ENCODE measurements at places on chromosomes 4 and X.

GRCh38 chr4:93444860-93445259 lies 383.7 kb upstream of the ATOH1 start:
- DNase-seq = no peak

DNA sequence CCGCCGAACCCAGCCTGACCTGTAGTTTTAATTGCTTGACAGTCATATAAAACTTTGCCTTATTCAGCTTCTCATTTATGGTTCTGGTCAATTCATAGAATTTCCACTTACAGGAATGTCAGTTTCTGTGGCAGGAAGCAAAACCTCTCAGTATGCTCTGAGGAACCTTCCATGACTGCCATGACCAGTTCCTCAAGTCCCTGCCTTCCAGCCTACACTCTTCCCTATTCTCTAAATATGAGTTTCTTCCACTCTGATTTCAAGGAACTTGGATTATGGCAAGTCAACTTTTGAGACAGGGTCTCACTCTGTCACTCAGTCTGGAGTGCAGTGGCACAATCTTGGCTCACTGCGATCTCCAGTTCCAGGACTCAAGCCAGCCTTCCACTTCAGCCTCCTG lies 26.0 kb upstream of the NSUN7 start:
- no peak for DNase-seq

GRCh38 chr4:44056721-44057151 lies 391.9 kb downstream of the KCTD8 start:
- DNase-seq = no peak

DNA sequence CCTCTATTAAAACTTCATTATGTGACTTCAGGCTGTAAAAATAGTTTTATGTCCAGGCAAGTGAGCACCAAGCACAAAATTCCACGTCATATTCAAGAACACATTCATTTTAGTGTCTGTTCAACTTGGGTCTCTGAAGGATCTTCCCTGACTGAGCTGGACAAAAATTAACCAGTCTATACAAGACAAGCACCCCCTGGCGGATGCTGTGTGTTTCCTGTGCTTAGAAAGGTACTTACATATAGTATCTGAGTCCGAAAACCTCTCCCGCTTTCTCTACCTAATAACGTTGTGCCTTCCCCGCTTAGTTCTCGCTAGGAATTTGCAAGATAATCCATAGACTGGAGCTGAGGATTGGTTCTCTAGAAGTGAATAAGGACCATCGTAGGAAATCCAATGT lies 2214.5 kb upstream of the TENM3 start:
- no peak for DNase-seq

DNA sequence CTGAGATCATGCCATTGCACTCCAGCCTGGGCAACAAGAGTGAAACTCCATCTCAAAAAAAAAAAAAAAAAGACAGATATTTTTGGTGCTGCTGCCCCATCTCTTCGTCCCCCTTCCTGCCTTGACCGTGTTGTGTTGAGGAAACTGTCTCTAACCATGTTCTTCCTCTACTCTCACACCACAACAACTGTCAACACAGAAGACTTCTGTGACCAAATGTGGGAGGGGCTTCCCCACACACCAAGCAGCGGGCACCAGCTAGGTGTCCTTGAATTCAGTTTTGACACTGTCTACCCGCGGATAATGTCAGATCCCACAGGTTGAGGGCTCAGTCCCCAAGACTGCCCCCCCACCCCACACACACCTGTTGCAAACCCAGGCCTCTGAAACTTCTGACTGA lies 104.7 kb upstream of the BCOR start:
- no peak for DNase-seq

- no peak for DNase-seq
Measured at GRCh38 chr4:48620831-48621230, 130.8 kb downstream of the ZAR1 start.

- DNase-seq = no peak
Measured at GRCh38 chr4:138451276-138451663, 209.1 kb upstream of the SLC7A11 start.
